Hepatic stellate cell (primary cell): ENCODE measurements at places on chromosomes 2 and 18.

GRCh38 chr18:3402982-3403451 is 47.0 kb upstream of the TGIF1 start:
- DNase-seq = no peak

DNA sequence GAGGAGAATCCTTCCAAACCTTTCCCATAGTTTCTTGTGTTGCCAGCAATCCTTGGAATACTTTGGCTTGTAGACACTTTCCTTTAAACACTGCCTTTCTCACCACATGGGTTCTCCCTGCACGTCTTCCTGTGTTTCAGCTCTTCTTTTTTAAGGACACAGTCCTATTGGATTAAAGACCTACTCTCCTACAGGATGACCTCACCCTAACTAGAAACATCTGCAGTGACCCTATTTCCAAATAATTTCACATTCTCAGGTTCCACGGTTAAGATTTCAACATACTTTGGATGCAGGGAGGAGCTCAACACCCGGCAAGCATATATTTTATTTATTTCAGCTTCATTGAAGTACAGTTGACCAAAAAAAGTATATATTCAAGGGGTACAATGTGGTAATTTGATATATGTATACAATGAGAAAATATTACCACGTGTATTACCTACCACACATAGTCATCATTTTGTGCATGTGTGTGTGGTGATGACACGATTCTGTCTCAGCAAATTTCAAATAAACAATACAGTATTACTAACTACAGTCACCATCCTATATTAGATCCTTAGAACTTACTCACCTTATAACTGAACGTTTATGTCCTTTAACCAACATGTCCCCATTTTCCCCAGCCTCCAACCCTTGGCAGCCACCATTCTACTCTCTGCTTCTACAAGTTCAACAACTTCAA is 745.0 kb downstream of the CBLN2 start:
- no peak for DNase-seq

GRCh38 chr2:109311771-109312170 is 182.8 kb downstream of the SH3RF3 start:
- DNase-seq = no peak

DNA sequence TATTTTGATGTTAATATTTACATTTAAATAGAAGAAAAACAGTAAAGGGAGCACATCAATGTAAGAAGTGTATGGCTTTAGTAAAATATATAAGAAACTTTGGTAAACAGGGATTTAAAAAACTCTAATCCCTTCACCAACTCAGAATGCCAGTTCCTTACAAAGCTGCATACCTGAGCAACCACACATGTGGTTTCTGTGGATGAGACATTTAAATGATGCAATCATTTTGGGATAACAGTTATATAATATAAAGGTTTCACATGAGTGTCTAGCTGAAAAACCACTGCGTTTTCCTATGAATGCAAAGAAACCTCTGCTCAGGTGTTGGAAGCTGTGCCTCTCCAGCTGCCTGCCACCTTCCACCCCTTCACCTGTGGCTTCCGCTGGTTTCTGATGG is 209.1 kb upstream of the REV1 start:
- DNase-seq = no peak

GRCh38 chr2:168939918-168940317 is 38.8 kb downstream of the G6PC2 start:
- no peak for DNase-seq

DNA sequence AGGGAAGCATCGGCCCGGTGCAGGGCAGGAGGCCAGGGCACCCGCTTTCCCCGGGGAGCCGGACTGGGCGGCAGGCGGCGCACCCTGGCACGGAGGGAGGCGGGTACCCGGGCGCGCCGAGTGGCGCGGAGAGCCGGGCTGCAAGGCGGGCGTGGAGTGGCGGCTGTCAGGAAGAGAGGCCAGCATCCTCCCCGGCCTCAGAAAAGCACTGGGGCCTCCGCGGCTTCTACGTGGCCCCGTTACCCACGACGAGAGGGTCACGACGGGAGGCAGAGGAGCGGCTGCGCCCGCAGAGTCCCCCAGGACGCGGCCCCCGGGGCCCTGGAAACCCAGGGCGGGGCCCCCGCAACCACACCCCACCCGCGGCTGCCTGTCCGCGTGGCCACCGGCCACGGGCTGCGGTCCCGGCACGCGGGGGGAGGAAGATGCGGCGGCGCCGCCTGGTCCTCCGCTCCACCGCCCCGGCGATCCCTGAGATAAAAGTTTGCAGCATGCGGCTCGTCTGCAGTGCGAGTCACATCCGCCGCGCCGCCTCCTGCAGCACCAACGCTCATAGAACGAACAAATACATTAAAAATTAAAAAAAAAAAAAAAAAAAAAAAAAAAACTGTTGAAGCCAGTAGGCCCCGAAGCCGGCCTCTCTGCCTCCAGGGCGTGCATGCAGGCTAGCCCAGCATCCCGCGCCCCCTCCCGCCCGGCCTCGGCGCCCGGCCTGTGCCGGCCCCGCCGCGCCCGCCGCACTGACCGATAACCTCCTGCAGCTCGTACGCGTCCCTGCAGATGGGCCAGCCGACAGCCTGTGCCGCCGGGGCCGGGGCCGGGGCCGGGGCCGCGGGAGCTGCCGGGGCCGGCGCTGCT is 683 bp downstream of the STK39 start:
- peak; percentile 45 for DNase-seq

GRCh38 chr18:50128506-50129271 is 66.3 kb downstream of the MYO5B start:
- no peak for DNase-seq

- no peak for DNase-seq
Observed at GRCh38 chr2:126793885-126794613, 104.6 kb upstream of the TEX51 start.

DNA sequence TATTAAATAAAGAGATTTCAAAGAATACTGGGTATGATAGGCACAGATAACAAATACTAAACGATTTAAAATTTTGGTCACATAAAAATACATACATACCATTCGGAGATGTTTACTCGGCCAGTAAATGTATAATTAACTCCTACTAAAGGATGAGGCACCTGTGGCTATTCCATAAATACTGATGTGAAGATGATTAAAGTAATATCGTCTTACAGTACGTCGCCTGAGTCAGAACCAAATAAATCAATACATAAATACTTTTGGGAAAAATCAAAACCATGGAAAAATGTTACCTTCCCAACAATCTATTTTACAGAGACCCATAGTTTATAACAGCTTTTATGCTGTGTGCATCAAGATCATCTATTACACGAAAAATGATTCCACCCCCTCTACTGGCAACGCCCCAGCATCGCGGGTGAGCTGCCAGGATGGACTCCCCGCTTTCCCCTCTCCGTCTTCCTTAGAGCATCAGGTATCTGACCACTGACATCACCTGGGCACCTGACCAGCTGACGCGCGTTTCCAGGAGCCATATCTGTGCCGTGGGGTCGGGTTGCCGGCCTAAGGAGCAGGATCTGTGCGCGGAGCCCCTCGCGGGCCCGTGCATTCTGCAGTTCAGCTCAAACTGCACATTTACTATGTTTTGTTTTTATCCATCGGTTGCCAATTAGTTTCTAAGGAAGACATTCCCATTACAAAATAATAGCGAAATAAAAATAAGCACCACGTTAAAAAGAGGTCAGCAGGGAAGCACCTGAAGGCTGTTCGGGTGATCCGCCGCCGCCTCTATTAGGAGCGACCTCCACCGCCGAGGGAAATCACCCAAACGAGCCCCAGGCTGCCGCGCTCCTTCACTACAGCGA is 901 bp downstream of the ICA1L start:
- DNase-seq = peak; percentile 61

- DNase-seq = peak; percentile 29
Observed at GRCh38 chr2:137838255-137839092, 125.8 kb upstream of the HNMT start.

DNA sequence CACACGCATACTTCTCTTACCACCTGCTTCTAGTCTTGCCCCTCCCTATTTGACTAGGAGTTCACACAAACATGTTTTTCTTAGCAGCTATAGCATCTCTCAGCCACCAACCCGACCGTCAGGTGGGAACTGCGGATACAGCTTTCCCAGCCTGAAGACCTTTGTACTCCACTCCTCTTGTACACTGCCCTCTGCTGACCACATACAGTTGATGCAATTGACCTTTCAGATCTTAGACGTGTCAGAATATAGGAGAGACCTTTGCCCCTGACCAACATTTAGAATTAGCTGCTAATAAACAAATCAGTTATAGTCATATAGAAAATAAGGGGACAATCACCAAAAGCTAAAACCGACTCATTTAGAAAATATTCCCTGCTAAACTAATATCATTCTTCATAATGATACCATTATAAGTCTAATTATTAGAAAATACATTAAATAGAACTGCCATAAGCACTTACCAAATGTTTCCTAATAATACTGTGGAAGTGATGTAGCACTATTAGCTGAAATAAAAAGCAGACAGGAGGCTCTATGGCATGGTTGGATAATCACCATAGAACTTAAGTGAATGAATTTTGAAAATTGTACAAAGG is 208.4 kb downstream of the RAD51AP2 start:
- DNase-seq = peak; percentile 13

- DNase-seq = no peak
Observed at GRCh38 chr18:72206814-72207213, 337.3 kb downstream of the CBLN2 start.

- DNase-seq = no peak
Observed at GRCh38 chr2:113224647-113225236, 51.0 kb downstream of the PSD4 start.

DNA sequence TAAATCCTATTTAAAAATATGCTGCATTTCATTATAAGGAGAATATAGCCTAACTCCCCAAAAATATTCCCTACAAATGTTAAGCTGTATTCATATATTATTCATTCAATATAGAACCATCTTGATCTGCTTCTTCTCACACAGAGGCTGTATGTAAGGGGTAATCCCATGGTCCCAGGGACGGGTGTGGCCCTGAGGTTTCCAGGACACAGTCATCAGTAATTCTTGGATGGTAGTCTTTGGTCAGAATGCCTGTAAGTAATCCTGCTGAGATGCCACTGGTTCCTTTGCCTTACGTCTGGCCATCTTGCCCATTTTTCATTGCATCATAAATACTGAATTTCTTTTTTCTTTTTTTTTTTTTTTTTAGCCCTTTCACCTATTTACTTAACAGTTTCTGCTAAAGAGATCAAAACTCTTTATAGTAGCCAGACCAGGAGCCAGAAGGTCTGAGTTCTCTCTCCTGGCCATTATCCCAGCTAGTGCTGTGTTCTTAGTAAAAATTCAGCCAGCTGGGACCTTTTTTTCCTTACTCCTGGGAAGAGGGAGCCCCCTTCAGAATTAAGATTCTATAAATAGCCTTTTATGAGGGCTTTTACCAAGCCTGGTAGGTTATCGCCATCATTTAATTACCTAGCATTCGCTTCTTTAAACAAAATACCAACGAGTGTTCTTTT is 134.9 kb downstream of the SOX11 start:
- DNase-seq = no peak

- peak; percentile 44 for DNase-seq
Observed at GRCh38 chr18:47754311-47755101, 176.0 kb downstream of the SMAD2 start.

DNA sequence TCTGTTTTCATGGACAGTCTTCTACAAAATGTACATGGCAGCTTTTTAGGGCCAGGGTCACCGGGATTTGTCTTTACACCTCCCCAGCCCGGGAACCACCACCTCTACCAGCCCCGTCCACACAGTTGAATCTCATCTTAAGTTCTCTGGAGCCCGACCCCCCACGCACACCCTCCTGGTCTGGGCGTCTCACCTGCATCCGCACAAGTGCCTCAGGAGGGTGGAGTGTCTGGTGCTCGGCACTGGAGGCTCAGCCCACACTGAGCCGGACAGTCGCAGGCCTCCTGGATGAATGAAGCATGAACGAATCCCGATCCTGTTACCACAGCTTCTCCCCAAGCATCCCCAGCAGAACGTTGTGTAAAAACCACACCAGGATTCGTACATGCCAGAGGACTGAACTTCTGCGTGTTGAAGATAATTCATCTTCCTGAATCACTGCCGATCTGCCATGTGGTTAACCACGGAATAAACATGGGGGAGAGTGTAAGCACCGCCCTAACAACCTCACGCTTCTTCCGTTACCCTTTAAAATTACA is 162.0 kb downstream of the RTP5 start:
- DNase-seq = peak; percentile 64

GRCh38 chr18:63439334-63439733 is 17.1 kb upstream of the VPS4B start:
- peak; percentile 43 for DNase-seq

DNA sequence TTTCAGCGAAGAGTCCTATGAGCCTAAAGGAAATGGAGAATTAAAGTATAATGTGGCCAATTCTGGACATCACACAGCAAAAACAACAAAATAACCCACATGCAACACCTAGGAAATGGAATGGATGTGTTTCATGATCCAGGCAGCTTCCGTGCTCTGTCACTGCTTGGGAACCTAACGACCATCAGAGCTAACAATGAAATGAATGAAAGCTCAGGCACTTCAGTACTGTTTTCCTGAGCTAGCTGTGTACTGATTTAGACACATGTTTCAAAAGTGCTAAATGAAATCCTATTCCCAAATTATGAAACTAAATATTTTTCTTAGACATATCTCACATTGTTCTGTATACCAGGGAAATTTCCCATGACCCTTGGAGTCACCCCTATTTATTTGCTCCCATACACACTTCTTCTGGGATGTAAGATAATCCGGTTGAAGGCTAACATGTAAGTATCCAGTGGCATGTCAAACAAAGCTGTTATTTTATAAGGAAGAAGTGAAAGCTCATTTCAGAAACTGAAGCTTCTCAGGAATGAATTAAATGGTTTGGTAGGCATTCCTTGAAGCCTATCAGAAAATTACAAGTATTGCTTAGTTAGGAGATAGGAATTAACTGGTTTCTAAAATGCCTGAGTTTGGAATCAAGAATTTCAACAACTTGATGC is 108.5 kb upstream of the RND3 start:
- peak; percentile 31 for DNase-seq

DNA sequence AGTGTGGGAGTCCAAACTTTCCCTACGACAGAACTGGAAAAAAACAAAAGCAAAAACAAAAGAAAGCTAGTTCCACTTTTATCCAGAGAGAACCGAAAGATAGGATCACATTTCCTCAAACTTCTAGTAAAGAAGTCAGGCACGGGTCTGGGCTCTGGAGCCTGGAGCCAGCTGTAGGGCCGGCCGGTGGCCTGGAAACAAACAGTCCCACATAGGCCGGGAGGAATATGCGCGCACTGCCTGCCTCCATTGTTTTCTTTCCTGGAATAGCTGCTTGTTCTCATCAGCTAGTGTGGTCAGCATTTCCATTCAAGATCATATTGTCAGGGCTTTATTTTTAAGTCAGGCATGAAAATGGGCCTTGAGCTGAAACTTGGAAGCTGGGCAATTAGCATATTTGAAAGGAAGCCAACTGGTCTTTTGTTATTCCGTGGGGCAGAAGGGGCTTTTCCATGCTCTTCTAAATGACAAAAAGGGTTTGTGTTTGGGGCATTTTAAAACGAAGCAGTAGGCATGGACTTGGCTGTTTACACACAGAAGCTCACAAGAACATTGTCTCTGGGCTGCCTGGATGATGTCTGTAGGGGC is 58.7 kb upstream of the RFX8 start:
- no peak for DNase-seq

DNA sequence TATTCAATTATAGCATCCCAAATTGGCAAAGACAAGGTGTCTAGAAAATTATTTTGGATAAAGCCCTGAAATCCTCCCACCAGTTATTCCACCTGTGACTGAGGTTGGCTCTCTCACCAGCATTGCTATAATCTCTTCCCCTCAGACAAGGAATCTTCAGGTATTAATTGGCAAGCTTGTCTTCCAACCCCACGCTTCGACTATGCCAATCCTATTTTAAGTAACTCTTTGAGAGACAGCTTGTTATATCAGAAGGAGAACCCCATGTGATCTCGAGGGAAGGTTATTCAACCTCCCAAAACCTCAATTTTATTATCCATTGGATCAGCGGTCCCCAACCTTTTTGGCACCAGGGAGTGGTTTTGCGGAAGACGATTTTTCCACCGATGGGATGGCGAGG is 54.5 kb upstream of the NEDD4L start:
- DNase-seq = no peak
